NCI-H1048 (cell line): ENCODE measurements at places on chromosomes 5 and 9.

GRCh38 chr5:22329683-22330082, 523.5 kb downstream of the CDH12 start:
- no peak for DNase-seq

DNA sequence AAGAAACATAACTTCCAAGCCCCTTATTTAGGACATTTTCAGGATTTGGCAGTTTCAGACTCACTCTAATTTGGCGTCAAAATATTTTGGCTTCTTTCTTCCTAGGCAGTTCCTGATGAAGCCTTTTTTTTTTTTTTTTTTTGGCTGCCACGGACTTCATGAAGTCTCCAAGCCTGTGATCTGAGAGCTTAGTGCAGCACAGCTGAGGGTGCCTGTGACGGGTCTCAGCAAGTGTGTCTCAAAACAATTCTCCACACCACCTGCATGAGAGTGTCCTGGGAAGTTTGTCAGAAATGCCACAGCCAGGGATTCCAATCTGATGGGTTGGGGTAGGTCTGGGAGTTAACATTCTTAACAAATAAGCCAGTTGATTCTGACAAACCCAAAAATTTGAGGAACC, 6.0 kb upstream of the ESM1 start:
- DNase-seq: no peak

DNA sequence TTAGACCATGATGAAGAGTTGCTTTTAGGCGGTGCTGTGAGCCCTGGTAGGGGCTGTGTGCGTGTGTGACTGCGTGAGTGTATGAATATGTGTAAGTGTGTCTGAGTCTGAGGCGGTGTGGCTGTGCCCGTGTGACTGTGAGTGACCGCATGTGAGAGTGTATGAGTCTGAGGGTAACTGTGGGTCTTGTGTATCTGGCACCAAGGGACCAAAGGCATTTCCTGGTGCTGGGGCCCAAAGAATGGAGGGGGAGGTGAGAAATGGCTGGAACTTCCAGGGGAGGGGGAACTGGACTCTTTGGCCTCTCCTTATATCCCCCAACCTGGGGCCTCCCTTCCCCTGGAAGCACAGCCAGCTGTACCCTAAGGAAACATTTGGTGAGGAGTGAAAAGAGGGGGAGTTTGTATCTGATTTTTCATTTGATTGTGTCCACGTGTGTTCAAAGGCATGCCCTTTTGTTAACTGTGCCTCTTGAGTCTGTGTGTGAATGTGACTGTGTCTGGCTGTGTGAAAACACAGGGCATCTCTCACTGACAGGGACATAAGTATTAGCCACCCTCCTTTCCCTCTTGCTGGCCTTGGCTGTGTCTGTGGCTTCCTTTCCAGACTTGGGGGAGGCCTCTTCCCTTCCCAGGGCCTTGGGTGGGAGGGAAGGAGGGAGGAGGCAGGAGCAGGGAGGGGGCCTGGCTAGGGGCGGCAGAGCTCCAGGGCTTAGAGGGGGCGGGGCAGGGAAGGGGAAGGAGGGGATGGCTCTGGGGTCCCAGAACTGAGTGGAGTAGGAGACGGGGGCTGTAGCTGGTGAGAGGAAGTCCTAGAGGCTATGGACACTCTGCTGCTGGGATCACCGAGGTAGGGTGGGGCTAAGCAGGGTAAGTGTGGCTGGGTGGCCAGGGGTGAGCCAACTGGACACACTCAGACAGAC, 1.4 kb downstream of the IL11RA start:
- no peak for DNase-seq

- no peak for DNase-seq
Observed at GRCh38 chr5:39116344-39117170, 42.4 kb upstream of the RICTOR start.

DNA sequence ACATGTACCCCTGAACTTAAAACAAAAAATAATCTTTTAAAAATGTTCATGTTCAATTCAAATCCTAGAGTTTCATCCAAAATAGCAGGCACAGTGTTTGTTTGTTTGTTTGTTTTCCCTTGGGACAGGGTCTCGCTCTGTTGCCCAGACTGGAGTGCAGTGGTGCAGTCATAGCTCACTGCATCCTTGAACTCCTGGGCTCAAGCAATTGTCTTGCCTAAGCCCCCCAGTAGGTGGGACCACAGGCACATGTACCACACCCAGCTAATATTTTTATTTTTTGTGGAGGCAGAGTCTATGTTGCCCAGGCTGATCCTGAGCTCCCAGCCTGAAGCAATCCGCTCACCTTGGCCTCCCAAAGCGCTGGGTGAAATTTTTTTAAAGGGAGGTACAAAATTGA, 5.0 kb upstream of the POLR1E start:
- DNase-seq: no peak

- DNase-seq: no peak
Observed at GRCh38 chr9:95093586-95093985, 223.9 kb downstream of the FANCC start.

- no peak for DNase-seq
Observed at GRCh38 chr5:41067714-41068568, 3.2 kb downstream of the MROH2B start.

- DNase-seq: no peak
Observed at GRCh38 chr9:125137200-125137599, 6.1 kb downstream of the SCAI start.

DNA sequence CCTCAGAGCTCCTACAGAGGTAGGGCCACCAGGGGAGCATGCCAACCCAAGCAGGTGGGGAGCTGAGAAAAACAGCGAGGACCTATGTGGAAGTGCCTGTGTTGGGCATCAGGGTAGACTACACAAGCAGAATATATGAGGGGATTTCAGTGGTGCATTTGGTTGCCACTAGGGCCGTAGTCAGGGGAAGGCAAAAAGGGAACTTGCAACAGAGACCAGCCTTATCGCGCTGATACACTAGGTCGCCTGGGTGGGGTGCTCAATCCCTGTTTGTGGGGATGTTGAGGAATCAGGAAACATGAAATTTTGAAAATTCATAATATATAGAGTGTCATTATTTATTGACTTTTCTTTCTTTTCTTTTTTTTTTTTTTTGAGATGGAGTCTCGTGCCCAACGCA, 370.9 kb upstream of the PRR16 start:
- no peak for DNase-seq

DNA sequence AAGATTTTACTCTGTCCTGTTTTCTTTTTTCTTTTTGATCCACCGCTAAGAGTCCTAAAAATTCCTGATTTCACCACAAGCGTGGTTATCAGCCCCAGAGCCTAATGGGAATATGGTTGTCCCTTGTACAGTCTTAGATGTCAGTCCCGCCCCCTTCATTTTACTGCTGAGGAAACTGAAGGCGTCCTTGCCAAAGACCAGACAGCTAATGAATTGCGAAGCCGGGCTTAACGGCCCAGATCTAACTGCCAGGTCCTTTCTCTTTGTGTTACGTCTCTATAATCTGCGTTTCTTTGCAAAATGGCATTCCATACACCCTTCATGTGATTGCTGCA, 497 bp downstream of the NSA2 start:
- no peak for DNase-seq

DNA sequence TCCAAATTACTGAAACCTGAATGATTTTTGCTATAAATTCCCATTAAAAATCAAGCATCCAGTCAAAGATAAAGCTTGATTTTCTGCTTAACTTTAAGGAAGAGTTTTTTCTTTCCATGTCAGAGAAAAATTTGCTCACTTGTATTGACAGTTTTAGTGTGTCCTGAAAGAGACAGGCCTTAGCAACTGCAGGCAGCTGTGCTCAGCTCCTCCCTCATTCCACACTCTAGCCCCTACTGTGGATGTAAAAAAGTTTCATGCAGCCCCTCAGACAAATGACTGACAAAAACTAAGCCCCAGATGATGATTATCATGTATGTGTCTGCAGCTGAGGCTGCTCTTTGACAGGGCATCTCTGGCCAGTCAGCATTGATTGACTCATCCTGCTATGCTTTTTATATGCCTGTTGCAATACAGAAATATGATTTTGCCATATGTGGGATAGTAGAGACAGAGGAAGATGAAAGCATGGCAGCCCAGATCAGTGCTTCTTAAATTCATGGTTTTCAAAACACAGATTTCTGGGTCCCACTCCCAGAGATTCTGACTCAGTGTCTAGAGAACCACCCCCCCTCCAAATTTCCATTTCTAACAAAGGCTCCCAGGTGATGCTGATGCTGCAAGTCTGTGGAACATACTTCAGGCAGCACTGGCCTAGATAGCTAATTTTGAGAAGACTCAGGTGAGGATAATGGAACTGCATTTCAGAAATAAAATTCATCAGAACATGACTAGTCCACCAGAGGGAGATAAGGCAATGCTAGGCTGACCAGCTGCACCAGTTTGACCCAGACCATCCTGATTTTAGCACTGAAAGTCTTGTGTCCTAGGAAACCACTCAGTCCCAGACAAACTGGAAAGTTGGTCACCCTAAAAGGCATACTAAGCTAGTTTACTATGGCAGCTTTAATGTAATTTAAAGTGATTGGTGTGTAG, 298.7 kb upstream of the KCNN2 start:
- no peak for DNase-seq

DNA sequence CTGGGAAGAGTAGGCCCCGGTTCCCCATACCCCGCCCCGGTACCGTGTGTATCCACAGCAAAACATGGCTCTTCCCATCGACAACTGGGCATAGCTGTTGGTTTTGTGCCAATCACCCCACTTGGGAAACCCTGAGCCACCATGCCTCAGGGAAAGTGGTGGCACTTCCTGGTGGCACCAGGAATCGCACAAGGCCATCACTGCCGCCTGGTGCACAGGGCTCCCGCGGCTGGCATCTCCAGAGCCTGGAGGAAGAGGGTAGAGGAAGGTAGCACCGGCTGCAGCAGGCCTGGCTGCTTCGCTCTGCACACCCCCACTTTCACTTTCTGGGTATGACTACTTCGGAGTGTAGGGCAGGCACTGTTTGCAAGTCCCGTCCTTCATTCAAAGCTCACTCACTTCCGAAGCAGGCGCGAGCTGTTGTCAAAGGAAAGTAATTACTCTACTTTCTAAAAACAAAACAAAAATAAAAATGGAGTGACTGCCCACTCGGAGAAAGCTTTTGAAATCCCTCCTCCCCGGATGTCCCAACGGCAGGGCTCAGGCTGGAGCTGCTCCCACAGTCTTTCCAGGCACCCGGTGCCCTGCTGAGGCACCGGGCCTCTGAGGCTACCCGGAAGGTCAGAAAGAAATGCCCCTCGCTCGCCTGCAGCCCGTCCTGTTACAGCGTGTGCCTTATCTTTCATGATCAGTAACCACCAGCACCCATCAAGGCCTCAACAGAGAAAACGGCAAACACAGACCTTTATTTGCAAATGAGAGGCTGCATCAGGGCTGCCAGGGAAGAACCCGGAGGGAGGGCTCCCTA, 2.0 kb downstream of the BRD3 start:
- DNase-seq: no peak

GRCh38 chr9:116713271-116713670, 26.2 kb downstream of the TRIM32 start:
- DNase-seq: no peak

GRCh38 chr5:141870228-141870627, 8.0 kb downstream of the PCDH1 start:
- no peak for DNase-seq

DNA sequence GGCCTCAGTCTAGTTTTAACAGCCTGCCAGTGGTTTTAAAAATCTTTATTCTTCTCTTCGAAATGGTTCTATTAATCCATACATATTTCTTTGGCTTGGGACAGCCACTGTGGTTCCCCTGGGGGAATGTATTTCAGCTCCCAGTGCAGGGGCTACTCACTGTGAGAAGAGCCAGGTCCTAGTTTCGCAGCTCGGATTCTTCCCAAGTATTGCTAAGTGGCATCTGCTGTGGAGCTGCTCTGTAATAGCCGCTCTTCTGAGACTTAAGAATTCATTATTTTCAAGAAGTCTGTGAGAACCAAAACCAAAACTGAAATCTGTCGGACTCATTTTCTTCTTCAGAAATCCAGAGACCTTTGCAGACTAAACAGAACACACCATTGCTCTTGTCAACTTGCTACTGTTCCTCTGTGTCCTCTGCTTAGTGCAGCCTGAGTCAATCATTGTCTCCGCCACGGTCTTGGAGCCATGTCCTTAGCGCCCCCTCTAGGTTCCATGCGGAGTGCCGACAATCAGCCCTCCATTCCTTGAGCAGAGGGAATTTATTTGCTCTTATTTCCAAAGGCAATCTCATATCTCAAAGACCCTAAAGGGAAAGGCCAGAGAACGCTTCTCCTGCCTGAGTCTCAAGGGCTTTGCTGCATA, 478.2 kb downstream of the SPATA31D1 start:
- DNase-seq: no peak

DNA sequence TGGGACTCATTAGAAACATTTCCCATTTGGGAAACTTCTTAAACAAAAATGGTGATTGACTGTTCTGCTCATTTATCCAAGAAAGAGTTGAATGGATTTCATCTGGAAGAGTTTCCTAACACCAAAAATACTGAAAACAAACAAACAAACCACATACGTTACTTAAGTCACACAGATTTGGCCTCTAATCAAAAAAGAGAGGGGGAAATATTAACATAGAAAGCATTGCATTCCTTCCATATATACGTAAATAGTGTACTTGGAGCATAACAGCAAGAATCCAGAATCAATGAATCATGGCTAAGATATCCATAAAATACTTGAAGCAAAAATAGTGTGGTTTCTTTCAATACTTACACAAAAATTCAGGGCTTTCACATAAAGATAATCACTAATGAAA, 189.8 kb upstream of the MAP3K1 start:
- DNase-seq: no peak

GRCh38 chr5:39570403-39571027, 145.7 kb upstream of the DAB2 start:
- no peak for DNase-seq

GRCh38 chr9:617445-618085, 223.9 kb upstream of the DMRT1 start:
- no peak for DNase-seq

- DNase-seq: no peak
Observed at GRCh38 chr5:78317515-78317914, 23.0 kb upstream of the AP3B1 start.

- no peak for DNase-seq
Observed at GRCh38 chr5:157312492-157312891, 46.6 kb downstream of the CYFIP2 start.

DNA sequence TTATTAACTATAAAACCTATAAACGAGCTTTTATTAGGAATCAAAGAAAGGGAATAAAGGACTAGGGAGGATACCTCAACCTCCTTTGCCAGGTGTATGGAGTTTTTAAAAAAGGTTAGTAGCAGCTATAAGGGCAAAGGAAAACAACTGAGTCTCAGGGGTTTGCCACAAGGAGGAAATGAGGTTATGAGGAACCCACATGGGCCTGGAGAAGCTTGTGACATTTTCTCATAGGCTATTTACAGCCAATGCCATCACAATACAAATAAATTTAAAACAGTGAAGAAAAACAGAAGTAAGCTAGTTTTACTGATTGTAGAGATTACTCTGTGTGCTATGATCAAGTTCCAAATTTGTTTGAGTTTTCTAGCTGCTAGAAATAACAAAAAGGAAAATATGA, 92.6 kb downstream of the CDKN2A start:
- DNase-seq: no peak

GRCh38 chr9:133677126-133678010, 41.2 kb downstream of the DBH start:
- DNase-seq: no peak

DNA sequence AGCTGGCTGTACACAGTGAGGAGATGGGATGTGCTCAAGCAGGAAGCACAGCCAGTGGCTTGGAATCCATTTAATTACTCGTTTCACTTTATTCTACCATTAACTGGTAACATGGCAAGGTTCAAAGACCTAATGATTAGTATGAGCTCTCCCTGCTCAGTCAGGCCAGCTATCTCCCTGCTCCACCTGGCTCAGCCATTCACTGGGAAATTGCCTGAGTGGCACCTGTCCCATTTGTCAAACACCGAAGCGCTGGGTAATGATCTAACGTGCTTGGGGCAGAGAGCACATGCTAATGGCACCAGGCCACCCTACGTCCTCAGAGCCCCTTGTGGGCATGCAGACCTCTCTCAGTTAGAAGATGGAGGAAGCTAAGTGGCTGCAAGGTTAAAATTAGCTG, 162.2 kb downstream of the TTLL11 start:
- no peak for DNase-seq
